ENCODE measurements at places on chromosomes 7 and 10. TPM values are rescaled to one million over a fixed set of nuclear protein-coding genes. Genes with fewer than 3 reads are reported as not detected.

DNA sequence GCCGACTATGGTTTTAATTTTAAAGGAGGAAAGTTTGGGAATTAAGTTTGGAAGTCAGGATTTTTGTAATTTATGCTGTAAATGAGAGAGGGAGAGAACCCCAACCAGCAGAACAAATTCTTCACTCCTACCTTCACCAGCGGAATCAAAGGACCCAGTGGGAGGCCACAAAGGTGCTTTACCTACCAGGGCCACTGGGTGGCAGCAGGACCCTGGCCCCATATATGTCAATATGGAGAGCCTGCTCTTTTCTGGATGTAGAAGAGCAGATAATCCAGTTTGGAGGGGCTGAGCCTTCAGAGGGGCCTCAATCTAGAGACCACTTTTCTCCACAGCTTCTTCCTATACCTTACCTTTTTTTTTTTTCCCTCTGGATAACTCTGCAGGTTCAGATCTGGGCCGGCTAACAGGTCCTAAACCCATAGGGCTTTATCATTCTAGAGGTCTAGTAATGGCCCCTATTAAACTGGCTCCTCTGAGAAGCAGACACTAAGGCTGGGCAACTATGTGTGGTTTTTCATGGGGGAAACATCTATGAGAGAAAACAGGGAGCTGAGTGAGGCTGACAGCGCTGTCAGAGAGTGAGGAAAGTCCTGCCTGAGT lies 8.5 kb upstream of the SCD start:
- peak; percentile 68 for DNase-seq

DNA sequence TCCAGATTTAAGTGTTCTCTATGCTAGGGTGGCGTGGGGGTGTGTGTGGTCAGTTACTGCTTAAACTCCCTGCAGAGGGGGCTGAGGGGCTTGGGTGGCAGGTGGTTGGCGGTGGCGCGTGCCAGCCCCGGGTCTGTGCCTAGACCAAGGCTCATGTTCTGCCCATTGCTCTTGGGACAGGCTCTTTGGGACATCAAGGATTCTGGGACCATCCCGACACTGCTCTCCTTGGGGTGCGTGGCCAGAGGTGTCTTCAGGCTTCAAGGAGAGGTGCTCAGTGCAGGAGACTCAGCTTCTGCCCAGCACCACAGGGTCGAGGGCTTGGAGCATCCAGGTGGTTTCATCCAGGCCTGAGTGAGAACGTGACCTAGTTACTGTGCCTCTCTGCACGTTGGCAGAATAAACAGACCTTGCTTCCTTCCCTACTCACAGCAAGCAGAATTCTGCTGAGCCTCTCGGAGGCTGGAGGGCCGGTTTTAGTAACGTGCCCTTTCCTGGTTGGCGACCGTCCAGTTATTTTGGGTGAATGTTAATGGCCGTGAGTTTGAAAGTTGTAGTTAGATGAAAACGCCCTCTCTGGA lies 39.9 kb downstream of the CAMK1D start:
- DNase-seq = peak; percentile 66

The LEP gene
- 1.4 TPM for polyA plus RNA-seq

The HABP2 gene
- 0.07 TPM for polyA plus RNA-seq

DNA sequence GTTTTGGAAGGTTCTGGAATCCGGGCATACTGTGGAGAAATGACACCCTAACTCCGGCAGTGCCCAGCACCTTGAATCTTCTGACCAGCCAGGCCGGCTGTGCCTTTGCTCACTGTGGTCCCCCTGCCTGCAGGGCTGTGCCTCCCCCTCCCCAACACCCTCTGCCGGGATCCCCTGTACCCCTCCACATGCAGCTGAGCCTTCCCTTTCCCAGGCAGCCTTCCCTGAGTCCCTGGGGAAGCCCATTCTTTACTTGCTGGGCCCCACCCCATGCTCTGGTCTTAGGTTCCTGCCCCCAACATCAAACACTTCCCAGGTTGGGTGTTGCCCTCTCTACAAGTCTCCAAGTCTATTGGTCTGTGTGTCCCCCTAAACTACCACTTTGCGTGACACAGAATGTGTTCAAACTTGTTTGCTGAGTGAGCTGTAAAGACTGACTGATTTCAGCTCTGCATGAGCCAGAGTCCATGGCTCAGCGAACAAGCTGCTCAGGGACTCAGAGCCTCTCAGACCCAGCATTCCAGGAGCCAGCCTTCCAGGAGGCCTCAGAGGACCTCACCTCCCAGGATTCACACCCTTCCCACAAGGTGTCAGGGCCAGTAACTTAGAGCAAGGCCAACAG lies 31.6 kb downstream of the CALML5 start:
- DNase-seq = no peak

DNA sequence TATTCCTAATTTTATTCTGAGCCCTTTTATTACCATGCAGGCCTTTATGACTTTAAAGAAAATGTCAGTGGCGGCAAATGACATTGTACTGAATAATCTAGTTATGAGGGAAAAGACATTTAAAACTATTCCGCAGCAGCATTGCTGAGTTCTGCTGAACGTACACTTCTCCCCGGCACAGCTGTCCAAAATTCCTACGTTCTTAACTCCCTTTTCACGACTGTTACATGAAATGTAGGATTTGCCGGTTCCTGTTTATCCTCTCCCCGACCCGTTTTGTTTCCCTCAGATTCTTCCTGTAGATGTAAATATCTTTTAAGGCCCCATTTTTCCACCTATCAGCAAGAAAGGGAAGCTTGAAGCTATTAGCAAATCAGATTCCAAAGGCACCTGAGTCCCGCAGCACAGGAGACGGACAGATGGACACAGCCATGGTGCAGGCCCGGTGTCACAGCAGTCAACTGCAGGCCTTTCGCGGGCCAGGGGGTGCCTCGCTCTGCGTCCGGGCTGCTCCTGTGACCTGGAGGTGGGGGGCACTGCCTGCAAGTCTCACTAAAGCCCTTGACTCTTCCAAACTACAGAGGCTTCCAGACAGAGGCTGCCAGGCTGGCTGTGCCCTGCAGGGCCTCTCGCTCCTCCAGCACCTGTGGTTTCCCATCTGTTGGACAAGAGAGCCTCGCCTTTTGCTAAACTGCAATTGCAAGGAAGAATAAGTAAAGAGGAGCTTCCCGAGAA lies 485.0 kb upstream of the MGMT start:
- DNase-seq = no peak

GRCh38 chr7:141700848-141701371 lies 1.1 kb downstream of the DENND11 start:
- peak; percentile 45 for DNase-seq

DNA sequence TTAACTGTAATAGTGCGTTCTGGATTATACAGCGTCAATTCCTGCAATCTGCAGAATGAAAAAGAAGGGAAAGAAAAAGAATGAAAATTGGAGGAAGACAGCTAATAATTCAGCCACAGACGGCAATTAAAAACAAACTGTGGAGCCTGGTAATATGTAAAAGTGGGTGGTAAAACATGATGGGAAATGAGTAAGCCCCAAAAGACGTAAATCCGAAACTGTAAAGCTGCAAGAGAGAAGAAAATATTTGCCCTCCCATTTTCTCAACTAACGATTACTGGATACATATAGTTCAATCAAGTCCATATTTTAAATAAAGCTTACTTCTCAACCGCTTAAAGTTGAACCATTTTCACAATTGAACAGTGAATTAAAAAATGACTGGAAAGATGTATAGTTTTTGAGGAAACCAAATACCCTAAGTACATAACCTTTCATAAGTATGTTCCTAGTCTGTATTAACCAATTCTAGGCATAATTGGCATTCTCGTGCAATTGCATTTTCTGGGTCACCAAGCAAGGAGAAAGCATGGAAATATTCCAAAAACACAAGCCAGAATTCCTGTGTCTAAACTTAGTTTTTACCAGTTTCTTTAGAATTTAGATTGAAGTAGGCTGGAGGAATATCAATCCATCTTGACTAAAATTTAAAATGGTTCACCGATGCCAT lies 44.8 kb downstream of the MALSU1 start:
- DNase-seq = no peak

DNA sequence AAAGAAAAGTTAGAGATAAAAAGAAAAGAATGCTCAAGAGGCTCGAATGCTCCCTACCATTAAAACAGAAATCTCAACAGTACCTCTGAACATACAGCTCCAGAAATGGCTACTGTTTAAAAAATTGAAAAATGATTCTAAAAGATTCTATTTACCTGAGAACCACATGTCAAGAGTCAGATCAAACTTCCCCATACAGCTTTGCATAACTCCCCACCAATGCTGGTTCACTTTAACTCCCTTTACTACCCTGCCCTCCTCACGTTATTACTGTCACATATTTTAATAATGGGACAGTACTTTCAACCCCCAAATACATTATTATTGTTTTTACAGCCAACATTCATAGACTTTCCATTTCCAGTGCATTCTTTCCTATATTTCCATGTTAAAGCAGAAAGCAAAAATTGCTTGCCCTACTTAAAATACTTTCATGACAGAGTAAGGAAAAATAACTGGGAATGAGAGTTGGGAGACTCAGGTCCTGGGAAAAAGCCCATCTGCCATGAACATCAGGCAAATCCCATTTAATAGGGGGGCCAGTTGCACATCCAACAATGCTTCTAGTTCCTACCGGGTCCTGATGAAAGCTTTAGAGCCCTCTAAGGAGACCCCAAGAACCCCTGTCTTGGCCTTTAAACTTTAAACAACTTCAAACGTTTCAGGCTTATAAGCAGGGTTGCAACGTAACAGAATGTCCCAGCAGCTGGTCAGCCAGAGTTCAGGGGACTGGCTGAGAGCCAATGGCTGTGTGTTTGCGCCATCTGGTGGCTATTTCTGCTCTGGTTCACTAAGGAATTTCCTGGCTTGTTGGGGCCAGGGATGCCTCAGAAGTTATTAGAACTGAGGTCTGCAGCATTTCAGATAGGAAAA lies 247.4 kb downstream of the ELMO1 start:
- DNase-seq = peak; percentile 75

The NAT16 gene
- not detected for polyA plus RNA-seq

GRCh38 chr10:92062273-92062672 lies 138.7 kb downstream of the BTAF1 start:
- DNase-seq = no peak

DNA sequence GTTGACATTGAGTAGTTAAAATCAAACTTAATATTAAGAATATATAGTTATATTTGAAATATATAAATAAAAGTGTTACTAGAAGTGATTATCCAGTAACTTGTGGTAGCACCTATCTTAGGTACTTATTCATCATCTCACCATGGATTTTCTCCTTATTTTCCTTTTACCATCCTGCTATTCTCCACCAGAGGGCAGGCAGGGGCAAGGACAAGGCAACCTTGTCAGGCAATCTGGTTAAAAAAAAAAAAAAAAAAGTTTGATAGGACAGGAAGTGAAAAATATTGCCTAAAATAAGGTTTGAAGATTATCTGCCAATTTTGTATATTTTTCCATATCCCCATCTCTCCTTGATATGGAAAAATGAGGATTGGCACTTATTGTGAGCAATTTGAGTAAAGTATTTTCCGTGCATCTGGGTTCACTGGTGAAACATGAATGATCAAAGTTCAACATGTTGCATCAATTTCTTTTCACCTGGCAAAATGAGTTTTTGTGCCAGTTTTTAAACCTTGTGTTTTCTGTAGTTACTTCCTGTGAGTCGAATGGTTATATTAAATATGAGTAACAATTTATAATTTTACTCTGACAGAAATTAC lies 256.7 kb downstream of the AGMO start:
- DNase-seq = peak; percentile 66

GRCh38 chr7:54278847-54279246 lies 263.3 kb upstream of the VSTM2A start:
- DNase-seq = no peak

Data from right cardiac atrium (tissue), 5 donors.